ENCODE measurements at places on chromosomes 2 and 18.

- DNase-seq = no peak
Observed at GRCh38 chr18:37414816-37415215, 150.8 kb downstream of the CELF4 start.

GRCh38 chr2:225497166-225497565 lies 97.7 kb downstream of the NYAP2 start:
- no peak for DNase-seq

DNA sequence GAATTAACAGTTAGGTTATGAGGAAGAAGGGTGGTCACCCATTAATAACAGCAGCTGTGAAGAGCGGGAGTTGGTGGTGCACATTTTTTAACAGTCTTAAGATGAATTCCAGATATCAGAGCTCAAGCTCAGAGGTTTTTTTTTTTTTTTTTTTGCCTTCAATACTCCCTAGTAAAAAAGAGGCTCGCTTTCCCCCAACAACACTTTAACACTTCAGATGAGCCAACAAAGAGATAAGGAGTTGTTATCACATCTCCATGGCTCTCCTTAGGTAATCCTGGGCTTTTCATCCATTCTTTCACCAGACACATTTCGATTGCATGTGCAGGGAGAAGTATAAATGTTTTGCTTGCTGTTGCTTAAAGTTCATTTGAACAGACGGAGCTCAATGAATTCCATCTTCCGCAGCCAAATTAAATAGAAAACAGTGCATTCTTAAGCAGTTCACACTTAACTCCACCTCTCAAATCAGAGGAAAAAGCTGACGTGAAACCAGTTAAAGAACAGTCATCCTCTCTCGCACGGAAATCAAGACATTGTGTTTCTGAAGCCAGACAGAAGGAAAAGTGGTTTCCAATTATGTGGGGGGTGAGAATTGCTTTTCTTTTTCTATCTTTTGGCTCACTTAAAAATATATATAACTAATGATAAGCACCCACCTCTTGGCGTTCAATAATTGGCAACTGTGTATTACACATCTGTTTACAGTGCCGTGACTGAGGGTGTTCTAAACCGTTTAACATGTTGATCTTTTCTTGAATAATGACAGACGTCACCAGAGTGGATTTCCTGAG lies 118.2 kb downstream of the ZNF521 start:
- DNase-seq = no peak

- DNase-seq = no peak
Observed at GRCh38 chr2:175811971-175812370, 190.1 kb downstream of the LNPK start.

GRCh38 chr2:232488097-232488711 lies 570 bp upstream of the ECEL1 start:
- DNase-seq = no peak

GRCh38 chr2:144331674-144332355 lies 188.1 kb downstream of the ZEB2 start:
- peak; percentile 79 for DNase-seq
